Left cardiac atrium (tissue), 4 donors: ENCODE measurements at places on chromosomes 7 and 10.

- DNase-seq = peak; percentile 25
Measured at GRCh38 chr7:117809958-117810357, 63.3 kb downstream of the CTTNBP2 start.

DNA sequence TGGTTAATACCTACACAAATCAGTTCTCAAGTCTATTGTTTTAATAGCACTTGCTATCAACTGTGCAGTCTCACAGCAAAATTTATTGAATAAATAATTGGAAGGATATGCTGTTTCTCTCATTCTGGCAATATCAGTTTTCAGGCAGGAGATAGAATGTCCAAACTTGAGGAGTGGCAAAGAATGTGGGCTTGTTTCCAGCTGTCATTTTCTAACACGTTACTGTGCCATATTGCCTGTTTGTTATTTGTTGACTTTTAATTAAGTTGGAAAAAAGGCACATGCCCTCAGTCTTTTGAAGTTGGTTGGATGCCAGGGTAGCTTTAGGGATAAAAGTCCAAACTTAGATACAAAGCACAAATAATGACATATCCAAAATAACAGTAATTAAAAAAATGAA is 52.2 kb downstream of the MAGI2 start:
- DNase-seq = no peak

DNA sequence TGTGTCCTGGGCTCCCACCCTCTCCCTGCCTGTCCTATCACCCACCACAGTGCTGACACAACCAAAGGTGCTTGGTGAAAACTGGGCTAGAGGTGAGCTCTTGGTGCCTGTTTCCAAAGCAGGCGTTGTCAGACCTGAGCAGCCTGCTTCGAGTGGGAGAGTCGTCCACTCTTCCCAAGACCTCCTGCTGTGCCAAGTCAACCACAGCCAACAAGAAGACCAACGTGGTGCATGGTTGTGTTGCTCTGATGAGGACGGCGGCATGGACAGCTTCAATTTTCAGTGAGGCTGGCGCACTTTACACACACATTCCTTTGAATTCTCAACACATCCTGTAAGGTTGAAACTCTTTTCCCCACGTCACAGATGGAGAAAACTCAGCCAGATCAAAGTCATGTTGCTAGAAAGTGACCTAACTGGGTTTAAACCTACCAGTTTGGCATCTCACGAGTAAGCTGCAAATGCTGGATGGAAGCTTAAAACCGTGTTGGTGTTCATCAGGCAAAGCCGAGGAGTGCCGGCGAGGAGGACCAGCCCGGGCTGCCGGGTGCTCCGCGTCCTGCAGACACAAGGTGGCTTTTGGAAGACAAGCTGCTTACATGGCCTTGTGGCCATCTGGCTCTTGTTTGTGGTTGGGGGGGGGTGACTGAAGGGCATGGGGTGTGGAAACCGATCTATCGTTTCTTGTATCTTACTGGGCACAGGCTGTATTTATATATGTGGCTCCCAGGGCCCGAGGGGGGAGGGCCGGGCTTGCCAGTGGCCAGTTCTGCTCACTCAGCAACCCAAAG is 39.3 kb downstream of the INSIG1 start:
- DNase-seq = no peak

- DNase-seq = no peak
Measured at GRCh38 chr7:26180792-26181198, 19.8 kb downstream of the HNRNPA2B1 start.

GRCh38 chr7:14023342-14023741 is 33.9 kb upstream of the ETV1 start:
- no peak for DNase-seq

- DNase-seq = no peak
Measured at GRCh38 chr7:51034521-51035264, 252.0 kb upstream of the GRB10 start.
